ENCODE measurements at places on chromosomes 2 and 18.

DNA sequence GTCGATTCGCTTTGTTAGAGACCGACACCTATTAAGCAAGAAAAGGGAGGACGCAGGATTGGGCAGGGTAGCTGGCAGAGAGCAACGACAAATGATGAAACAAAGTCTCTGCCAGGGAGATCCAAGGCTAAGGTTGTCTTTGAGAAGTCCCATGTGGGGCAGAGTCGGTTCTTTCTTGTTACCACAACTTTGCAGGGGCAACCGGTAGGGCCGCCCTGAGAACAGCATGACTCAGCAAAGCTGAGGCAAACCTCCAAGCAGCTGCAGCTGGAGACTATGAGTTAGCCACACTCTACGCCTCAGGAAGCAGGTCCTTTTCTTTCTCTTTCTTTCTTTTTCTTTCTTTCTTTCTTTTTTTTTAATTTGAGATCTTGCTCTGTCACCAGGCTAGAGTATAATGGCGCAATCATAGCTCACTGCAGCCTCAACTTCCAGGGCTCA is 452.3 kb upstream of the ID2 start:
- DNase-seq: peak; percentile 51

DNA sequence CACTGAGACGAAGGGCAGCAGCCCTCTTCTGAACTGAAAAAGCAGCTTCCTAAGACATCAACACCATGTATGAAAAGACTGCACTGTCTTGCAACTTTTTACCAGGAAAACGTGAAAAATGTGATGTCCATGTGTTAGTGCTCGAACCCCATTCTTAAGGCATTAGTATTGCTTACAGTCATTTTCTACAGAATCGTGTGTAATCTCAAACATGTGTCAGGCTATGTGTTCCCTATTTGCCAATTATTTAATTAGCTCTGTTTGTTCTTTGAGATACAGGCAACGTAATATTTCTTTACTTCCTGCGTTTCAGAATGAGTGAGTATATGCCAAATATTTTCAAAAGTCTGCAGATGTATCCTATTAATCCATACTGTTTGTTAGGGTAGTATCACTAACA is 307.7 kb upstream of the CCDC68 start:
- DNase-seq: no peak

DNA sequence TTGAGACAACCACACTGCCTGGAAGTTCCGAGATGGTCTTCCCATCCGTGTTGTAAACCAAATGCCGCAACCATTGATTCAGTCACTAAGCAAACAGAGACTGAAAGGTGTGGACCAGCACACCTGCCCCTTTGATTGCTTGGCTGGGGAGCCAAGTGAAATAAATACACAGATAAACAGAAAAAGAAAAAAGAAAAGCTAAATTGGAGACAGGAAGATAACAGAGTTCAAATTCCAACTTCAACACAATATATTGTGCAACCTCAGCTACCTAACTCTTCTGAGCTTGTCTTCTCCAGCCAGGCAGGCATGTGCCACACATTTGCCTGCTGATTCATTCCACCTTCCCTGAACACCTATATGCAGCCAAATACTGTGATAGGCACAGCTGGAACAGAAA is 110.9 kb downstream of the PID1 start:
- DNase-seq: no peak

- DNase-seq: peak; percentile 36
Measured at GRCh38 chr2:290090-290722, 2.3 kb upstream of the ALKAL2 start.

GRCh38 chr2:85475799-85476490 is 57.4 kb downstream of the SH2D6 start:
- no peak for DNase-seq

GRCh38 chr18:3081584-3081991 is 68.6 kb upstream of the LPIN2 start:
- no peak for DNase-seq

DNA sequence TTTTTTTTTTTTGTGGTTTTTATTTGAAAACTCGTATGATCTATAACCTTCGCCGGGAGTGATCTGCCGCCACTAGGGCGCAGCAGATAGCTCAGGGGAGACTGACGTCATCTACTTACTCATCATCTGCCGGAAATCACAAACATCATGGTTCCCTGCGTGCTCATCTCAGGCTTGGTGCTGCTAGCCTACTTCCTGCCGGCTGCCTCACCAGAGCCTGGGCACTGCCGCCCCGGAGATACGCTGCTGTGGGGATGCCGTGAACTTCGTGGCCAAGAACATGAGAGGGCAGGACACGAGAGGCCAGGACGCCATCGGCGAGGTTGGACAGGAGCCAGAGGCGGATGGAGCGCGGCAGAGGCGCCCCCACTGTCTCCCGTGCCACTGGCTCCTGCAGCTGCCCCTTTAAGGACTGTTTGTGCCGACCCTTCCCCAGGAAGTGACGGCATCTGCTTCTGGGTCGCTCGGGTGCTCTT is 68.8 kb downstream of the DOK6 start:
- DNase-seq: peak; percentile 57

GRCh38 chr2:196639180-196640030 is at the start of gene CCDC150:
CCDC150 (plus strand) TSS chr2:196639715; CDS start chr2:196639767, 52 bp downstream.
- DNase-seq: peak; percentile 96
